D341Med (cell line): ENCODE measurements at places on chromosomes 13 and 19.

DNA sequence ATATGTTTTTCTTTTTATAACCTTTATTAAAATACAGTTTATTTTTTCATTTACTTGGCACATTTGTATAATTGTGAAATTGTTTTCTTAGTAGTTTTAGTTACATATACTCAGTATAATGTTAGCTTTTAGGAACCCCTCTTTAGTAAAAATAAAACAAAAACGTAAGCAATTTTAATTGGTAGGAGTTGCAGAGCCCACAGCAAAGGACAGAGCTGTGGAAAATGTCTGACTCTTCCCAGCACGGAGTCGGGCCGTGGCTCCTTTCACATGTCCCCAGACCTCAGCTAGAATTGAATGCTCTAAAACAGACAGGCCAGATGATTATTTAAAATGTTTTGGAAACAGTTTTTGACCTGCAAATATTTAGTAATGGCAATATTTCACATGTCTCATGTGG lies 27.9 kb upstream of the CEACAM21 start:
- no peak for DNase-seq

DNA sequence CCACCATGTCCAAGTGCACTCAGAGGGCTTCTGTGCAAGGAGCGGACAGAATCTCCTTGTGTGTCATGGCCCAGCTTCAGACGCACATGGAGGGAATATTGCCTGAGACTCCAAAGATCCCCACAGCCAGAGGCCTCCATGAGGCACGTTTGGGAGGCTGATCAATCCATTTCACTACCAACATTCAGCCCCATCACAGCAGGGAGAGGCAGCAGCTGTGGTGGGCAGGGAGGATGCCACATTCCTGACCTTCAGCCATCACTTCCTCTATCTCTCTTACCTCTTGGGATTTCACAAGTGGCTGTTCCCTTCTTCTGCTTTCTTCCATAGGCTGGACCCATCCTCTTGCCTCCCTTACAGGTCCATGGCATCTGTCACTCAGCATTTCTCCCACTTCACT lies 82.4 kb upstream of the MBNL2 start:
- no peak for DNase-seq

GRCh38 chr13:24911133-24911908 lies 147.4 kb downstream of the RNF17 start:
- no peak for DNase-seq

GRCh38 chr19:41882568-41883462 lies at the start of gene ARHGEF1:
TSS of gene ARHGEF1 (plus strand) at chr19:41883184. CDS start at chr19:41888083, 4,899 bp downstream.
- DNase-seq: peak; percentile 69

DNA sequence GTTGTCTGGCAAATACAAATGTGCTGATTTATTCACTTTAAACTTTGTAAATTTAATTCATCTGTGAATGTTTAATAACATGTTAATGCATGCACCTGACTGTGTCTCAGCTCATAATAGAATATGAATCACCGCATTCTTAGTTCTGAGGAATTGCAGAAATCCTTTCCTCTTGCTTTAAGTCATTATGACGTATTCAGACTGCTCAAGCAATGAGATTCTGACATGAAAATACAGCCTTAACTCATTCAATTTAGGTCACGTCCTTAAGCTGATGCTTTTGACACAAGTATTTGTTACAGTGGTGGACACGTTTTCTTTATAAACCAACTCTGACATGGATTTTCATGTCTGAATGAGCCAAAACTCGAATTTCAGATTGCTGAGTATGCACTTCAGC lies 541.0 kb upstream of the KLF12 start:
- no peak for DNase-seq

- no peak for DNase-seq
Measured at GRCh38 chr13:27976362-27977091, 7.4 kb upstream of the CDX2 start.

DNA sequence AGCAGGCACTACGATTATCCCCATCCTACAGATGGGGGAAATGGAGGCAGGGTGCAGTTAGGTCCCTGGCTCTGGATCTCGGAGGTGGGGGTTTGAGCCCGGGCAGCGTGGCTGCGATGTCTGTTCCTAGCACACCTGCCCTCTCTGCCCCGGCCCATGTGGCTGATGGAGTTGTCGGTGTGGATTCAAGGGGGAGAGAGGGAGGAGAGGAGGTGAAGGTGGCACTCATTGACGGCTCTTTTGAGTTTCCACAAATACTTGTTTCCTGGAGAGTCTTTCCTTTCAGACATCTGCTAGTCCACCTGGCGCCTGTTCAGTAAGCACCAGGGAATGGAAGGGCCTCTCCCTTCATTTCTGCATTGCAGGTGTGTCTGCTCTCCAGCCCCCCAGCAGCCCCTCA lies 69.9 kb downstream of the ARHGEF18 start:
- DNase-seq: no peak

- peak; percentile 37 for DNase-seq
Measured at GRCh38 chr13:23960566-23961156, 63.4 kb upstream of the C1QTNF9B start.

- DNase-seq: no peak
Measured at GRCh38 chr13:31982124-31982523, 49.5 kb upstream of the FRY start.

DNA sequence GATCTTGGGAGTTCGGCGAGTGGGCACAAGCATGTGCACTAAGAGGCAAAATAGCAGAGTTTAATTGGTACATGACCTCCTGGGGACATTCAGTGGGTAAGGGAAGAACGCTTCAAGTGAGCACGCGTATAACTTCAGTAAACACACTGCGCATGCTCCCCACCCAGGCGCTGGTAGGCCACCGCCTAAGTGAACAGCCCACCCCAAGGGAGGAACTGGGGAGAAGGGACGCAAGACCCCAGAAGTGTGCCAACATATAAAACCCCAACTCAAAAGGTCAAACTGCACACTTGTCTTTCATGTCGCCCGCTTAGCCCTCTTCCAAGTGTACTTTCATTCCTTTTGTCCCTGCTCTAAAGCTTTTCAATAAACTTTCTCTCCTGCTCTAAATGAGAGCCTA lies 10.5 kb upstream of the NTN5 start:
- DNase-seq: no peak

GRCh38 chr13:20294497-20294896 lies 62.4 kb upstream of the GJB6 start:
- DNase-seq: no peak

- peak; percentile 70 for DNase-seq
Measured at GRCh38 chr19:48511800-48512503, at the start of gene LMTK3. TSS of gene LMTK3 (minus strand) at chr19:48511835. CDS start at chr19:48511576, 259 bp downstream.

DNA sequence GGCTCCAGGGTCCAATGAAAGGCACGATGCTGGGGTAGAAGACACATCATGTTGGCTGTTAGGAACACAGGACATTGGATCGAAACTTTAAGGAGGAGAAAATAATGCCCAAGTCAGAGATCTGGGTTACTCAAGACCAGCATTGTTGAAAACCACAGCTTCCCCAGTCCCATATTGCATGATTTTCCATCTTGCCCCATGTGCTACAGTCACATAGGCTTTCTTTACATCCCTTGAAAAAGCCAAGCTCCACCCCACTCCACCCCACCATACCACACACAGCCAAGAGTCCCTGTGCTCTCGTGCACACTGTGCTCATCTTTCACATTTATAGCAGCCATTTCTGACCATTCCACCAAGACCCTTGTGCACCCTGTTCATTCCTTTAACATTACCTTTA lies 636.2 kb downstream of the DIAPH3 start:
- DNase-seq: no peak

- DNase-seq: no peak
Measured at GRCh38 chr13:26621731-26622401, 64.4 kb downstream of the WASF3 start.

GRCh38 chr19:6773323-6773931 lies 919 bp downstream of the VAV1 start:
- peak; percentile 59 for DNase-seq

GRCh38 chr19:29671393-29672160 lies 6.3 kb downstream of the PLEKHF1 start:
- DNase-seq: no peak

- DNase-seq: peak; percentile 21
Measured at GRCh38 chr19:13835791-13836723, 40.8 kb downstream of the ZSWIM4 start.

- DNase-seq: no peak
Measured at GRCh38 chr13:110551284-110551683, 10.2 kb downstream of the RAB20 start.

DNA sequence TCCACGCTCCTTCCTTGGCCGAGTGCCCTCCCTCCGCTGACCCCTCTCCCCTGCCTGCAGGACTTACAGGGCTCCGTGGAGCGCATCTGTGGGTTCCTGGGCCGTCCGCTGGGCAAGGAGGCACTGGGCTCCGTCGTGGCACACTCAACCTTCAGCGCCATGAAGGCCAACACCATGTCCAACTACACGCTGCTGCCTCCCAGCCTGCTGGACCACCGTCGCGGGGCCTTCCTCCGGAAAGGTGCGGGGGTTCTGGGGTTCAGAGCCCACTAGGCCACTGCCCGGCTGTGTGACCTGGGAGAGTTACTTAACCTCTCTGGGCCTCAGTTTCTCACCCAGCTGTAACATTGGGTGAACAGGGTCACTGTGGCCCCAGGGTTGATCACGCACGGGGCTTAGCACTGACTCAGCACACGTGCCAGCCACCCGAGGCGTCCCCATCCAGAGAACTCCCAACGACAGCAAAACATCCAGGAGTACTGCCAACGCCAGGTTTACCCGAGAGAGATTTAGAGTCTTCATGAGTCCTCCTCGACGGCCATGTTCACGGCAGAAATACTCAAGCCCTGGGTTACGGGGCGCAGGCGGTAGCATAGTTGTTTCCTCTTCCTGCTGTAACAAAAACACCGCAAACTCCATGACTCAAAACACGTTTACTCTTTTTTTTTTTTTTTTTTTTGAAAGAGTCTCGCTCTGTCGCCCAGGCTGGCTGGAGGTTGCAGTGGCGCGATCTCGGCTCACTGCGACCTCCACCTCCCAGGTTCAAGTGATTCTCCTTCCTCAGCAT lies 9.7 kb upstream of the SPACA4 start:
- peak; percentile 29 for DNase-seq

- no peak for DNase-seq
Measured at GRCh38 chr13:38759390-38759789, 72.5 kb downstream of the FREM2 start.

DNA sequence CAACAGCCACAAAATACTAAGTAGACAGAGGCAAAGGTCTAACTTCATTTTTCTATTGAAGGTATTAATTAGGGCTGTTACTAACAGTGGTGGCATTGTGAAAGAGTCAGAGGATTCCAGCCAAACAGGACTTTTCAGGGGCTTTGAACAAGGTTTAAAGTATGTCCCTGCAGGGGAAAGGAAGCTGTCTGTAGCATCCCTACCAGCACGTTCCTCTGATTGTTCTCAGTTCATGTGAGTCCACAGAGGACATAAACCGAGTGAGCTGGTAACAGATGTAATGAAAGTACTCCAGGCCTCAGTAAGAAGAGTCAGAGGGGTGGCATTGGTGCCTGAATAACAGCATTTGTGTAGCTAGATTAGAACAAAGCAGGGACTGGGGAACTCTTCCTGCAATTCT lies 15.3 kb upstream of the SPATA13 start:
- no peak for DNase-seq

DNA sequence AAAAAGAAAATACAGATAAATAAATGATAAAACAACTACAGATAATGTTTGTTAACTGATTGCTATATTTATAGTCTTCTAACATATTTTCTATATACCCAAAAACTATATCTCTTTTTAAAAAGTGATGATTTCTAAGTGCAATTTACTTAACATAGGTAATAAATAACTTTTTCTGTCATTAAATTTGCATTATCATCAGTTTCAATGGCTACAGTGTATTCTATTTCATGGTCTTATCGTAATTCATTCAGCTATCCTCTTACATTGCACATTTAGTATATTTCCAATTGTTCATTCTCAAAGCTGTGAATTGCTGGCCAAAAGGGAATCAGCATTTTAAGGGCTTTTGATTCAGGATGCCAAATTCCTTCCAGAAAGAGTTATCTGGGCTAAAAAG lies 3.6 kb downstream of the ZNF180 start:
- no peak for DNase-seq

GRCh38 chr13:51241720-51242119 lies 19.5 kb downstream of the FAM124A start:
- no peak for DNase-seq

GRCh38 chr19:19446655-19447437 lies 41.4 kb downstream of the GATAD2A start:
- DNase-seq: no peak

DNA sequence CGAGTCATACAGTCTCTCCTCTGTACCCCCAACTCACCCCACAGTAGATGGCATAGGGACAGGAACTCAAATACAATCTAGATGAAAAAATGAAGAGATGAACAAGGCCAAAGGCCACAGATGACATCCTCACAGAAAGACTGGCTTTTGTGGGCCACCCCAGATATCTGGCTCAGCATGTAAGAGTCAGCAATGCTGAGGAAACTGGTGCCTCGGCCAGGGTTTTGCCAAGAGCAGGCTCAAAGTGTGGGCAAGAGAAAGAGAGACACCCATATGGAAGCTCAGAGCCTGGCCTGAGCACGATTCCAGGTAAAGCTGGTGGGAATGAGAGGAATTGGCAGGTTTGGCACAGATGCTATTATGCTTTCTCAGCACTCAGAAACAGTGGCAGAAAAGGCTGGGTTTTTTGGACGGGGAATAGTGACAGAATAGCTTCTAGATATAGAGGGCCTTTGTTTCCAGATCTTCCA lies 460.6 kb downstream of the FOXO1 start:
- no peak for DNase-seq

GRCh38 chr19:282501-282900 lies 8.7 kb downstream of the PLPP2 start:
- DNase-seq: no peak

DNA sequence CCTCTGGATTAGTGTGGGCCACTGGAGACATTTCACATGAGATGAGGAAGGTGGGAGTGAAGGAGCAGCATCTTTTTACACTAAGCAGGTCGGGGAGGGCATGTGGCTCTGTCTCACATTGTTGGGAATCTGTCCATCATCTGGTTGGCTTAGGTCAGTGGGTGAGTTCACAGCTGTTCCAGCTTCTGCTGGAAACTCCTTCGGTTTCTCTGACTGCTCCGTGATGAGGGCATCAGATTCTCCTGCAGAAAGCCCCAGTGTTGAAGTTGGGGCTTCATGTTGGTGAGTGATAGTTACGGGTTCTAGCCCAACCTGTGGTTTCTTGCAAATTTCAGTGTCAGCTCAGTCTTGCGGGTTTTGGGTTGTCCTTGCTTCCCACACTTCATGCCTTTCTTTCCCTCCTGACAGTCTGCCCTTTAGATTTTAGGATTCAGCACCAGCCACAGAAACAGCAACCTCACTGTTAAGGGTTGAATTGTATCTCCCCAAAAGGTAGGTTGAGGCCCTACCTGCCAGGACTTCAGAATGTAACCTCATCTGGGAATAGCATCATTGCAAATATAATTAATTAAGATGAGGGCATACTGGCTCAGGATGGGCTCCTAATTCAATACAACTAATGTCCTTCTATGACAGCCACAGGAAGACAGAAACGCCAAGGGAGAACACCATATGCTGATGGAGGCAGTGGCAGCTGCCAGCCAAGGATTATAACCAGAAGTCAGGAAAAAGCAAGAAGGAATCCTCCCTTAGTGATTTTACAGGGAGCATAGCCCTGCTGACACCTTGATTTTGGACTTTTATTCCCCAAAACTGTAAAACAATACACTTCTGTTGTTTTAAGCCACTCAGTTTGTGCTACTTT lies 7.6 kb upstream of the ALOX5AP start:
- DNase-seq: peak; percentile 70
